ENCODE measurements at places on chromosomes 3 and 15.

GRCh38 chr3:56747150-56747549 lies 54.6 kb downstream of the ARHGEF3 start:
- DNase-seq, result no peak

- no peak for DNase-seq
Measured at GRCh38 chr3:81468391-81468790, 293.1 kb downstream of the GBE1 start.

DNA sequence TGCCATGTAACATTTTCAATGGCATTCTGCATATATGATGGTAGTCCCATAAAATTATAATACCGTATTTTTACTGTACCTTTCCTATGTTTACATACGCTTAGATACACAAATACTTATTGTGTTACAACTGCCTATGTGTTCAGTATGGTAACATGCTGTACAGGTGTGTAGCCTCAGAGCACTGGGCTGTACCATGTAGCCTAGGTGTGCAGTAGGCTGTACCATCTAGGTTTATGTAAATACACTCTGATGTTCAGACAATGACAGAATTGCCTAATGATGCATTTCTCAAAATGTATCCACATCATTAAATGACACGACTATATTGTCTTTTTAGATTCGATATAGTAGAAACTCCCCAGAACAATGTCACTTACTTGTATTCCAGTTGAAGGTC lies 22.7 kb downstream of the CD80 start:
- no peak for DNase-seq

GRCh38 chr3:158355623-158356588 lies 215.1 kb upstream of the MLF1 start:
- DNase-seq, result no peak

DNA sequence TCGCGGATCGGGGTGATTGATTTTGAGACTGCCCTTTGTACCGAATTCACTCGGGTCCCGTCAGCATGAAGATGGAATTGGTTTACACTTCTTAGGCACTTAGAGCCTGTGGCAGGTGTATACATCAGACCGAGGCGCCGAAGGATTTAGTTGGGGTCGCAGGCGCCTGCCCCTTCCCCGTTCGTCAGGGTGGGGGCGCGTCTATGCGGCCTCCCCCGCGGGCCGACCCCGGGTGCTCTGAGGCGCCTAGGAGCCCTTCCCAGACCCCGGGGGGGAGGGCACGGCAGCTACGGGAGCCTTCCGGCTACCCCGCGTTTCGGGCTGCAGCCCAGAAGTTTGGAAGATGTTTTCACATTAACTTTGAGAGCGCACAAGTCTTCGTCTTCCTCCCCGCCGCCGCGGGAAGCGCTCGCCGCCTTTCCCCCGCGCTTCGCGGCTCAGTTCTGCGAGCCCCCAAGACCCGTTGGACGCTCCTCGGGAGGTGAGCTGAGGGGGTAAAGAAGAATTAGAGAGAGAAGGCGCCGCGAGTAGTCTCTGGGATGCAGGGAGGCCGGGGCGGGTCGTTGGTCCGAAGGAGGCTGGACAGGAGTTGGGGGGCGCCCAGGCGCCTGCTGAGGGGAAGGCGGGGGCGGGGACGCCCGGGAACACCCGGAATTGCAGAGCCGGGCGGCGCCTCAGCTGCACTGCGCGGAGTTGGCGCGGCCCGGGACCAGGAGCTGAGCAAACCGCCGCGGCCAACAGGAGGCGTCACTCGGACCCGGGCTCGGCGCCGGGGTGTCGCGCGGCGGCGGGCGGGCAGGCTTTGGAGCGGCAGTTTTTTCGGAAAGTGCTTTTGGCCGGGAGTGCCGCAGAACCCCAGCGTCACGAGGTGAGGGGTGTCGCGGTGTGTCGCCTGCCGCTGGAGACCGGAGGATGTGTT lies 780 bp downstream of the TIPARP start:
- DNase-seq, result peak; percentile 67

- peak; percentile 54 for DNase-seq
Measured at GRCh38 chr3:12954891-12955650, 113.7 kb upstream of the RPL32 start.

DNA sequence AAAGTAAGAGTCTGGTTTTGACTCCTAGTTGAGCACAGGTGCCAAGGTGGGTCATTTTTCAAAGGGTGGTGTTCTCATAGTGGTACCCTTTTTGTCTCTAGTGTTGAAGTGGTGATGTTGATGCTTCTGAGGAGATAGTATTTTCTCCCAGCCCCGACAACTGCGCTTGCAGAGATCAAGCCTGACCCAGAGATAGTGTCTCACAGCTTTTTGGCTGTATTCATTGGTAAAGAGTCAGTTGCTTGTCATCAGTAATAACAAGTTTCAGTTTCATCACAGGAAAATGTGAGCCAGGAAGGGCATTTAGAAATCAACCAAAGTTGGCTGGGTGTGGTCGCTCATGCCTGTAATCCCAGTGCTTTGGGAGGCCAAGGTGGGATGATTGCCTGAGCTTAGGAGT lies 139.3 kb downstream of the NFKBIZ start:
- no peak for DNase-seq

DNA sequence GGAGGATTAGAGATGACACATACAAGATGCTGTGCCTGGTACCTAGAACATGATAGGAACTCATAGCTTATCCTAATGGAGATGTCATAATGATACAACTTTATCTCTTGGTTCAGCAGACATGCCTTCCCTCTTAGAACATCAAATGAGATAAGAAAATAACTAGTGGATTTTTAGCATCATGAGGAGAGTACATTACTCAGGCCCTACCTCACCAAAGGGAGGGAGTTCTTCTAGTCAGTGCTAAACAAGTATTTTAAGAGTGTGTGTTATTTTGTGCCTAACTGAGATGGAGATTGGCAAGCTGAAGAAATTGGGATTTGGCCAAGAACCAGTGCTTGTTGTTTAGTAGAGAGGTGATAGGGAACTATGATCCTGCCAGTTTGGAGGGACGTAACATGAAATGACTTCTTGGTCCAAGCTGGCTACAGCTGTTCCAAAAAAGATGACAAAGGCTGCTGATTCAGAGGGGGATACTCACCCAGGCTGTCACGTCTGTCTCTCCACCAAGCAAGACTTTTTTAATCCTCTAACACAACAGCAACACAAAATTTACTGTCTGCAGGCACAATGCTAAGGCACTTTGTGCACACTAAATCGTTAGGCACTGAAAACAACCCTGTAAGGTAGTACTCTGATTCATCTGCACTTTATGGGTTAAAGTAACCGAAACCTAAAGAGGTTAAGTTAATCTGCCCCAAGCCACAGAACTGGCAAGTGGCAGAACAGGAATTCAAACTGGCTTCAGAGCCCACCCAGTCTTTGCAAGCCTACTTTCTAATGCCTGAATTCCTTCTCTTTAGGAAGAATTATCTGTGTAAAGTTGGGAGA lies 126.5 kb downstream of the CMSS1 start:
- no peak for DNase-seq

- no peak for DNase-seq
Measured at GRCh38 chr3:102169915-102170479, 264.8 kb upstream of the ZPLD1 start.

DNA sequence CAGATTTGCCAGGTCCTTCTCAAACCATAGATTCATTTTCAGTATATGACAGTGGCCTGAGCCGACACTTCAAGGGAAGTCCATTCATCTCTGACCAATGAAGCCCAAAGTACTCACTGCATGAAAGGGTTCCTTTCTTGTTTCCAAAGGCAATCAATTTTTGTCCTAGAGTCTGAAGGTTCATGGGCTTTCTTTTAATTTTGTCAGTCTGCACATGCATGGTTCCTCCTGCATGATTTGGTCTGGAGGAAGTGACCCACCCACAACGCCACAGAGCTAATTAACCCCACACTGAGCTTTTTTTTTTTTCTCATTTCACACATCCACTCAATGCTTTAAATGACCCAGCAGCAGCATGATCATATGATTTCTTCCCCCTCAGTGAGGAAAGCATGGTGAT lies 216.4 kb downstream of the TIGIT start:
- no peak for DNase-seq

DNA sequence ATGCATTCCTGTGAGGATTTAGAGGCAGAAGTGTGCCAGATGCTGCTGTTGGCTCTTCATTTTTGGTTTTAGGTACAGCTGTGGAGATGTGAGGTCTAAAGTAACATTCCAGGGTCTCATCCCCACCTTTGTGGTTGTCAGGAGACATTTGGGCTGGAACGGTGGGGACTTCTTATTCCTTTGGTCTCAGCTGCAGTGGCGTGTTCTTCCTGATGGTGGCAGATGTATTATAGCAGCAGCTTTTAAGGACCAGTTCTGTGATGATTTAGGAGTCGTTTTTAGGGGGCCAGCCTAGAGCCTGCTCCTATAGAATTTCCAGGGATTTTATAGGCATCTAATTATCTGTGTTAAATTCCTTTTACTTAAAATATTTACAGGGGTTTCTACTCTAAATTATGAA lies 221.0 kb upstream of the EOMES start:
- peak; percentile 19 for DNase-seq

DNA sequence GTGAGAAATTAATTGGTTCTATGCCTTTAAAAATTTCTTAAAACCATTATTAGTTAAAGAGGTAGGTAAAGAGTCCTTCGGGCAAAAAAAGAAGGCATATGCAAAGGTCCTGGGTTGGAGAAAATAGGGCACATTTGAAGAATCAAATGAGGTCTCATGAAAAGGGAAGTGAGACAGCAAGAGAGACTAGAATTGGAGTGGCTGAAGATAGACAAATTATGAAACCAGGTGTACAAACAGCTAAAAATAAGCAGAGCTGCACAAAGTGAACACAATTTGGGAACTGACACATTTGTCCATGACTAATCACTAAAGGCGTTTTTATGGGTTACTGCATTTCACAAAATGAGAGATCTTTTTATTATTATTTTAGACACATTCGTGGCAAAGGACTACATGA lies 581.2 kb downstream of the PYDC2 start:
- DNase-seq, result no peak

DNA sequence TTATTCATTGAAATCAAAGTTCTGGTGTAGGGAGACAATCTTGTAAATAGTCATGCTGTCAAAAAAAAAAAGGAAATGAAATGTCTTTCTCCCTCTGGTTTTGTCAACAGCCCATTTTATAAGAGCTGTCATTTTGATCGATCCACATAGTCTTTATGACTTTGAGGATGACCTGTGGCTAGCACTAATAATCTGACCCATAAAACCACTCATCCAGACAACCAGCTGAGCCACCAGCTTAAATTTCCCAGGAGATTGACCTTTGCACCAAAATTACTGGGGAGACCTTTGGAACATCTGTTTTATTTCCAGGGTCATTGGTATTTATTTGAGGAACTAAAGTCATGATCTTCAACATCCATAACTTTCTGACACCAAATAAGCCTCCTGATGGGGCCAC lies 98.5 kb upstream of the MME start:
- DNase-seq, result no peak

GRCh38 chr3:186520957-186521842 lies 23.0 kb downstream of the CRYGS start:
- DNase-seq, result no peak

DNA sequence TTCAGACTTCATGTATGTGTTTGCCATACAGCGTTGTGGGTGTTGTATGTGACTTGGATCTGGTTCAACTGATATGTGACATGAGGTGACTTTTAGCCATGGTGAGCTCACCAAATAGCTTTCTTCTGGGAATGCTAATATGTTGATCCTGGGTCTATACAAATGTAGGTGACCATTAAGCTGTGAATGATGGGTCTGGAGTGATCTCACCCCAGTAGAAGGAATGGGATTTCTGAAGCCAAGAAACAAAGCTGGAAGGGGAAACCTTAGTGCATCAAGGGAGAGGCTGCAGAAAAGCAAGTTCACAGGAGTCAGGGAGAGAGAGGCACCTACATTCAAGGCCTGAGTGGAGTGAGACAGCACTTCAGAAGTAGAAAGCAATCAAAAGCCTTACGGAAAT lies 421.0 kb upstream of the THRB start:
- no peak for DNase-seq

- no peak for DNase-seq
Measured at GRCh38 chr3:106745344-106746168, 631.7 kb upstream of the CCDC54 start.

GRCh38 chr3:164235289-164236028 lies 842.8 kb downstream of the SI start:
- no peak for DNase-seq

GRCh38 chr15:56910801-56911200 lies 7.6 kb upstream of the TCF12 start:
- no peak for DNase-seq

GRCh38 chr15:28112962-28113361 lies 13.8 kb upstream of the OCA2 start:
- DNase-seq, result no peak

DNA sequence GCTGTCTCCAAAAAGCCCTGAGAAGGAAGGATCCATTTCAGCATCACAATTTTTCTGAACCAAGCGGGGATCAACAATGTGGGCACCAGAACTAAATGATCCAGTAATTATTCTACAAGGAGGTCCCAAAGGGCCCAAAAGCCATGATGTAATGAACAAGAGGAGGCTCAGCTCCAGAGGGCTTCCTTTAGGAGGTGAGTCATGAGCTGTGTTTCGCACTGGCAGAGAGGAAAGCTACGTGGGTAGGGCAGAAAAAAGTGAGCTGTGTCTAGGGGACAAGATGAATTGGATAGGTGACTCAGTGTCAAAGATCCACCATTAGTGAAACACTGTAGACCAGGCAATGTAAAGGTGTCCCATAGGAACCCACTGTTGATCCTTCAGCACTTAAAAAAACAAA lies 113.4 kb downstream of the RORA start:
- no peak for DNase-seq

DNA sequence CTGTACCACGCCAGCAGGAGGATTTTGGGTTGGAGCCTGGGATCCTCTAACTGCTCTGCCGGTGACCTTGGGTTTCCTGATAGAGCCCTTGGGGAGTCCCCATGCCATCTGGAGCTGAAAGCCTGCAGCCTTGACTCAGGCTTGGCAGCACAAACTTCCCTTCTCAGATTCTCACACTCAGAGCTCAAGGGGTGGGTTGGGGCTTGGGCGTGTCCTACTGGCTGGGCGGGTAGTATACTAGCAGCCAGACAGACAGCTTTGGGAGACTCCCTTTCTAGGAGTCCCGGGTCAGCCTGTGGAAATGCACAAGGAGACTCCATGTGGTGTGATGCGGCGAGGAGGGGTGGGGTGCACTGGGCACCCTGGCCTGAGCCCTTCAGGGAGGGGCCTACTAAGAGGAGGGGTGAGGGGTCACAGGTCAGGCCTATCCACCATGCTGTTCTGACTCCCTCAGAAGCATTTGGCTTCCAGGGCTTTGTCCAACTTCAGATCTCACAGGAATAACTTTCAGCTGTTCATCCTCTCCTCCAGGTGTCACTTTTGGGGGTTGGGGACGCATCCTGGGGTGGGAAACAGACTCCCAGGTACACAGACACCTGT lies 21.6 kb upstream of the PLXNA1 start:
- no peak for DNase-seq

GRCh38 chr3:8839607-8840325 lies 70.4 kb upstream of the OXTR start:
- DNase-seq, result no peak

GRCh38 chr3:169148448-169149348 lies 514.8 kb downstream of the MECOM start:
- DNase-seq, result peak; percentile 41

DNA sequence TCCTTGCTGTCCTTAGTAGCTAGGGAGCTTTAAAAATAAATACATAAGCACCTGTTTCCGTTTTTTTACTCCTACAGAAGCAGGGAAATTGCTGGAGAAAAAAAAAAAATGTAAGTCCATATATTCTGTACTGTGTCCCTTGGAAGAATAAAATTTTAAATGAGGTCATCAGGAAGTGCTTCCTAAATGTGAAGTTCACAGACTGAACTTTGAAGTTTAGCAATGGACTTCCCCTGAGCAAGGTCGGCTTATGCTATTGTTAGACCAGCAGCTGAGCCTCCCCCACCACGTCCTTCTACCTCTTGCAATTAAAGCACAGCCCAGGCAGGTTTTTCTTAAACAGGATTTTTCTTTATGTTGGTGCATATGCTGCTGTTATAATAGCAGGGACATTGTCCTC lies 26.3 kb downstream of the LIPC start:
- DNase-seq, result no peak
